NCI-H1417 treated with DMSO at 0.1 percent for 48 hours (cell line): ENCODE measurements at places on chromosomes 5 and 9.

DNA sequence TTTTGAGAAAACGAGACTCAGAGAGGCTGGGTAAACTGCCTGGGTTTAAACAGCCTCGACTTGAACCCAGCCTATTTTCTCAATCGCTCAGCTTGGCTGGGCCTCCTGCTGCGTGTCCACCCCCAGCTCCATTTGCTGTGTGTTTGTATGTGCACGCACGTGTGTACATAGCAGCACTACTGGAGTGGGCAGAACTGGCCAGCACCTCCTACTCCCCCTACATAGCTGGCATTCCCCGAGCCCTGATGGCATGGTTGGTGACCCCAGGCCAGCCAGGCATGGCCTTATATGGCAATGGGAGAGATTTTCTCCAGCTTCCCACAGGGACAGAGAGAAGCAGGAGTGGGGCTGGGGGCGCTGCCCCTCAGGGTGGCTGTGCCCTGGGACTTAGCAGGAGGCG, 4.1 kb downstream of the AIF1L start:
- DNase-seq = no peak

- DNase-seq = no peak
Measured at GRCh38 chr5:26847041-26847736, 191.2 kb downstream of the CDH9 start.

GRCh38 chr9:126069400-126069955, 257.2 kb upstream of the MVB12B start:
- DNase-seq = no peak

GRCh38 chr9:8014997-8015682, 215.6 kb upstream of the DMAC1 start:
- DNase-seq = no peak

GRCh38 chr9:113583511-113584427, 120.2 kb downstream of the RGS3 start:
- no peak for DNase-seq

- no peak for DNase-seq
Measured at GRCh38 chr5:108380531-108381349, 1.2 kb downstream of the FBXL17 start.

- no peak for DNase-seq
Measured at GRCh38 chr5:142507531-142508372, 178.1 kb downstream of the FGF1 start.

GRCh38 chr5:176678584-176678983, 31.3 kb downstream of the TSPAN17 start:
- no peak for DNase-seq

GRCh38 chr5:31983851-31984250, 190.3 kb downstream of the GOLPH3 start:
- no peak for DNase-seq

- no peak for DNase-seq
Measured at GRCh38 chr5:80190960-80191359, 64.9 kb downstream of the SERINC5 start.

DNA sequence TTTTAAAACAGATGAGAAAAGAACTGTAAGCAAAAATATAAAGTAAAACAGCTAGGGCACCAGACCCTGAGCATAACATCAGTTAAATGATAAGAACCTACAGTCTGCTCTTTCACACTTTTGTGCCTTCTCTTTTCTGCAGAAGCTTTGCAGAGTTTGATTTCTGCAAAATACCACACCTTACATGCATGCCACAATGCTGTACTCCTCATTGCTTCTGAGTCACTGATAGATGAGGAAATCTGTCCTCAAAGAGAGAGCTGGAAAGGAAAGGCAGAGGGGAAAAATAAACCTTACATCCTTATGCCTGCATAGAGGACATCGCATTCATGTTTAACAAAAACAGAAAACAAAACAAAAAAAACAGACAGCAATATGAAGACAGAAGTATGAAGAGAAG, 142.9 kb downstream of the ATPSCKMT start:
- DNase-seq = no peak

DNA sequence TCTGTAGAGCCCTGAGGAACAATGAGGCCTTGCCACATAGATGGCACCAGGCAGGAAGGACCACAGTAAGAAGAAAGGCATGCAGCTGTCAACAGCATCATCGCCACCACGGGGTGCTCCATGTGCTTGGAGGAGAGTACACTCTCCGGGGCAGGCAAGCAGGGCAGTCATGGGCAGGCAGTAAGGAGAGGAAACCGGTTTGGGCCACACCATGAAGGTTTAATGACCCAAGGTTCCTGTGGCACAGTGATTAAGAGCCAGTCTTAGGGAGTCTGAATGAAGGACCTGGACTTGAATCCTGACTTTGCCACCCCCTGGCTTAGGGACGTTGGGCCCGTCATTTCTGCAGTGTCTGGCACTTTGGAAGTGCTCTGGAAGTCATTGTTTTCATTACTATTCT, 80.6 kb upstream of the ZBTB43 start:
- no peak for DNase-seq
